ENCODE measurements at places on chromosomes 5 and 9.

GRCh38 chr5:96822686-96823459 lies 15.1 kb upstream of the ERAP1 start:
- DNase-seq, result no peak

GRCh38 chr5:32339198-32339597 lies 26.5 kb upstream of the MTMR12 start:
- DNase-seq, result no peak

GRCh38 chr9:122389799-122390481 lies 19.1 kb downstream of the PTGS1 start:
- DNase-seq, result no peak

DNA sequence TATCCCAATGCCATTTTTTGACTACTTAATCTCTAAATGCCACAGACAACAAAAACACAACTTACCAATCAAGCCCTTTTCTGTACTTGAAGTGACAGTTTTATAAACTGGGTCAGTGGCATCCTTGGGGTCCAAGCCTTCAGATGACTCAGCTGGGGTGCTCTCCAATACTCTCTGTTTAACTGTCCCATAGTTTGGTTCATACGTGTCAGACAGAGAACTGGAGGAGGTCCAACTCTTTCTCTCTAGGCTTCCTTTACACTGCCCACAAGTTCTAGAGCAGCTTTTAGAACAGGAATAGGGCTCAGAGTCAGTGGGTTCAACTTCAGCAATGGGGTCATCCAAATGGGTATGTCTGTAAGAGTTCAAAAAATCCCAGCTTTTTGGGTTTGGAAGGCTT lies 166.9 kb downstream of the CDC42SE2 start:
- no peak for DNase-seq

DNA sequence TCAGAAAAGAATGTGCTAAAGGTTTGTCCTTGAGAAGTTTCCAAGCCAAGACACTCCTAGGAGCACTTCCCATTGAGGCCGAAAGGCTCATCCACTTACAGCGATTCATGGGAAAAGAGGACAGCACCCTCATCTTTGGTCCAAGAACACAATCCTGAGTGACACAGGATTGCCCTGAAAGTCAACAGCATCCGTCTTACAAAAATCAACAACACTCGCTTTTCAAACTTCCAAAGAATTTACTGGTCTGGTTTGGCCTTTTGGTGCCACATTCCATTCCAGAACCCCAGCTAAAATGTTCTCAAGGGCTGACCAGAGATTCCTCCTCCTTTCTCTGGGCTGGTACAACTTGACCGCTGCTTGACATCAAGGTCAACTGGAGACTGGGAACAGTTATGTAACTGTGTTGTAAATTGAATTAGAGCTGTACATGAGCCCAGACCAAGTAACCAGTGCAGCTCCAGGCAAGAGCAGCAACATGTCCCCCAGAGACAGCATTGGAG lies 415.8 kb upstream of the PIK3R1 start:
- no peak for DNase-seq

GRCh38 chr5:55857247-55857640 lies 6.1 kb downstream of the IL31RA start:
- no peak for DNase-seq

DNA sequence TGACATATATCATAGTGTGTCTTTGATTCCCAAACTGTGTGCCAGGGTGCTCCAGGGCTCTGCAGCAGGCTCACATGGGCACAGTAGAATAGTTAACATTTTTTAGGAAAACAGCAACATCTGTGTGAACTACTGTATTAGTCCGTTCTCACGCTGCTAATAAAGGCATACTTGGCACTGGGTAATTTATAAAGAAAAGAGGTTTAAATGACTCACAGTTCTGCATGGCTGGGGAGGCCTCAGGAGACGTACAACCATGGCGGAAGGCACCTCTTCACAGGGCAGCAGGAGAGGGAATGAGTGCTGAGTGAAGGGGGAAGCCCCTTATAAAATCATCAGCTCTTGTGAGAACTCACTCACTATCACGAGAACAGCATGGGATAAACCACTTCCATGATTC lies 82.7 kb downstream of the EGFLAM start:
- DNase-seq, result no peak

GRCh38 chr5:39584927-39585326 lies 160.1 kb upstream of the DAB2 start:
- no peak for DNase-seq

- no peak for DNase-seq
Observed at GRCh38 chr5:23253621-23254198, 253.7 kb upstream of the PRDM9 start.

DNA sequence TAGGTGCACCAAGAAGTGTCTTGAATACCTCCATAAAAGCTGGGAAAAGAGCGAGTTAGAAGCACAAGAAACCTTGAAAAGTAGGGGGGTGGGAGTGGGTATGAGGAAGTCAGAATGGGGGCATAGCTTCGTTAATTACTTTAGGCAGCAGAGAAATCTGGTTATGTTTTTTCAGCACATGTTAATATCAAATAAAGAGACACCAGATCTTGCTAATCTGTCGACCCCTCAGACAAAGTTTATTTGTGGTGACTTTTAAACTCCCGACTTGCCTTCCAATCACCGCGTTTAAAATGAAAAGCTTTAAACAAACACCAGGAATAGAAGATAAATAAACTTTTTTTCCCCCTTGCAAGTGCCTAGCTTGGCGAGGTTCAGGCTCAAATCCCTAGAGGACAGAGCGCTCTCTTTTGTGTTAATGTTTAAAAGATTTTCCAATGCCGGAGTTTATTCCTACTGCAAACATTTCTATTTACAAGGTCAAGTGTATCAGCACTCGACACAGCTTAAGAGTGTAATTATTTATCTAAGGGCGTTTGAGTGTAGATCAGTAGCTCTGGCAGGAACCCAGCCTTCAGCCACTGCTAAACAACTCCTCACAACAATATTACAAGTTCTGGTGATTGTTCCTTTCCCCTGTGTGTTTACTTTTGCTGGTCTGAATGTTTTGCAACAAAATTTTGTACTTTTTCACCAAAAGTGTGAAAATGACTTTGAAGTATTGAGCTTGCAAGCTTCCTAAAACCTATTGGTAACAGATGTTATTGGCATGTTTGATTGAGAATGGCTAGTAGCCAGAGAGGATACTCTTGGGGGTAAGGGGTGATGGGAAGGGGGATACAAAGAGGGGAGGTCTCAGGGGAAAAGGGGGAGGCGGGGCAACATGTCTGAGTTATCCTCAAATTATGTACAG lies 3.8 kb downstream of the GAS1 start:
- DNase-seq, result no peak

DNA sequence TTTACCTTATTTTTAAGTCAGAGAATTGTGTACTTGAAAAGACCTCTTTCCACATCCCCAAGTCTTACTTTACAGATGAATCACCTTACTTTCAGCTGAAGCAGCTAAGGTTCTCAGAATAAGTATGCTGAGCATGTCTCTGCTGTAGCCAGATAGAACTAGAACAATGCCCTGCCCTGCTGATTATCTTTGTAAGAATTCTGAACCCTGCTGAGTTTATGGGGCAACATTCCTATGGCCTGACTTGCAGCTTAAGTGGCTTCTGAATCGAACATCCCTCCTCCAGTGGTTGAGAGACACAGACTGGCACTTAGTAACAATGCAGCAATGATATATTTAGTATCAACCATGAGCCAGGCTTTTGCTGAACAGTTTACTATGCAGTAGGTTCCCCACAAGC lies 592.0 kb upstream of the WWC1 start:
- no peak for DNase-seq

- DNase-seq, result no peak
Observed at GRCh38 chr5:129768735-129769134, 20.8 kb downstream of the MINAR2 start.

DNA sequence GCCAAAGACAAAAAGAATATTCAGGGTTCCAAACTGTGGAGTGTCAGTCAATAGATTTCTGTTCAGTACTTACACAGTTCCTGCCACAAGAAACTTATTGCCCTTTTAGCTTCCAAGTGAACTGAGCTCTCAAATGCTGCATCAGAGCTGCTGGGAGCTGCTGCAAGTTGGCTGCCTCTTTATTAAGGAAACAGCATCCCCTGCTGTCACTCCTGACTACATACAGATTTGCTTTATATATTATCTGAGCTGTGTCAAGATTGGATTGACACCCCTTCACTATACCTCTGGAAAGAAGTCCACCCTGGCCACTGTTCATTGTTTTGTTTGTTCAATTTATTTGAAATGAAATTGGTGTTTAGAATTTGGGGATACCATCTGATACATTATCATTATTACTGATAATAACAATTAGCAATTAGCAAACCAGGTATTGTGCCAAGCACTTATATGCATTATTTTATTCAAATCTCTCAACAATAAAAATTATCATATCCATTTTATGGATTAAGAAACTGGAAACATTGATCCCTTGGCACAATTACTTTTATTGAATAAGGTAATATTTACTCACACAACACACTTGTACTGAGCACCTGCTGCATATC lies 16.4 kb upstream of the C5orf58 start:
- no peak for DNase-seq

GRCh38 chr9:110168486-110168885 lies 39.5 kb downstream of the C9orf152 start:
- no peak for DNase-seq

DNA sequence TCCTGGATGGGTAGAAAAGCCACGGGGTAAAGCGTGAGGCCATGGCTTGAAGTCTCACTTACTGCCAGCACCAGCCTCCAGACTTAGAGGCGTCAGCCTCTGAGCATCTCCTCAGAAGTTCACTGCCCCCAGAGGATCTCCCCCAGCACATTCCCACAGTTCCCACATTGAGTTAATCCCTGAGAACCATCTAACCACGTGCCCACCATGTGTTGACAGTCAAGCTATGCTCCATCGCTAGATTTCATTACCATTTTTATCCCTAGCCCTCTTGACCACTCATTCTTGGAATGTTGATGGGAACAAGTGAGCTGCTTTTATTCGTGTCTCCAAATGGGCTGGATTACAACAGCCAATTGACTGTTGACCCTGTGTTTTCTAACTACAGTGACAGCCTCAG lies 283.3 kb upstream of the IRX1 start:
- DNase-seq, result no peak

DNA sequence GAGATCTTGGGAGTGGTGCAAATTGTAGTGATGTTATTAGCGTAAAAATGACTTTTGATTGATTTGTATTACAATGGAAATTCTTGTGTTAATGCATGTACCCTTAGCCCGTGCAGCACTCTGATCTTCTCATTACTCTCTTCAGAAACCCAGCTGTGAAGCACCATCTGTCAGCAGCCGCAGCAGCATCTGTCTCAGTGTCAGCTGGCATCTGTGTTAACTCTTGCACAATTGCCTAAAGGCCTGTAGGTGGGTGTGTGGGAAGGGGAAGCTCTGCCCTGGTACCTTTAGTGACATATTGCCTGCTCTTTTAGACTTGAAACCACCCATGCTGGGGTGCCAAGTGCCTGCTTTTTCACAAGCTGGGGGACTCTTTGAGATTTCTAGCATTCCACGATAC lies 101.3 kb downstream of the FBXL7 start:
- no peak for DNase-seq

GRCh38 chr9:26243726-26244125 lies 565.5 kb upstream of the TUSC1 start:
- no peak for DNase-seq

- no peak for DNase-seq
Observed at GRCh38 chr5:120872297-120872696, 408.2 kb downstream of the PRR16 start.

DNA sequence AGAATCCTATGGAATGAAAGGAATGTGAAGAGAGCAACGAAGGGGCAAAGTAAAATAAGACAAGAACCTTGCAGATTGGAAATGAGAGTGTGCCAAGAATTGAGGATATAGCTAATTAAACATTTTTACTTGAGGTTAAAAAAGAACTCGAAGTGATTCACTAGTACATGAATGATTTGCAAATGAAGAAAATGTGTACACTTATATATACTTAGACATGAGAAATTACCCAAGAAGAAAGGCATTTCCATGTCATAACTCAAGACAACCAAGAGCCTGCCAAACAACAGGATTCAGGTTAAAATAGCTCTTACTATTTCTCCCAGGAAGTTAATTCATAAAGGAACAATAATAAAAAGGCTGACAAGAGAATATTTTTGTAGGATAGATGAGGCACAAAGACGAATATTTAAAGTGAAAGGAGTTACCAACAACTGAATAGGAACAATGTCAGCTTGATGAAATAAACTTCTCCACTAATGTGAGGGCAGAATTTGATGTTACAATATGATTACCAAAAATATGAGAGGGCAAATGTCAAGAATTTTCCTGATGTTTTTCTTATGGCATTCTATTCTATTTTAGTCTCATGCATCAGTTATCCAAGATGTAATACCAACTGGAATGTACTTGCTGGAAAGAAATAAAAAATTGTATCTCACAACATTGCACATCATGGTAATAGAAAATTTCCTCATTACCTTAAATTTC lies 18.9 kb upstream of the NPR3 start:
- DNase-seq, result no peak

DNA sequence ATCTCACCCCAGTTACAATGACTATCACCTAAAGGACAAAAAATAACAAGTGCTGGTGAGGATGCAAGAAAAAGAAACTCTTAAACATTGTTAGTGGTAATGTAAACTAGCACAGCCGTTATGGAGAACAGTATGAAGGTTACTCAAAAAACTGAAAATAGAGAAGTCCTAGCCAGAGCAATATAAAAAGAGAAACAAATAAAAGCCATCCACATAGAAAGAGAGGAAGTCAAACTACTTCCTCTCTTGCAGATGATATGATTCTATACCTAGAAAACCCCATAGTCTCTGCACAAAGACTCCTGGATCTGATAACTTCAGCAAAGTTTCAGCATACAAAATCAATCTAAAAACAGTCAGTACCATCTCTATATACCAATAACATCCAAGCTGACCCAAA lies 221.5 kb upstream of the FAM174A start:
- DNase-seq, result no peak

- no peak for DNase-seq
Observed at GRCh38 chr5:123752552-123753179, 240.7 kb downstream of the CSNK1G3 start.

DNA sequence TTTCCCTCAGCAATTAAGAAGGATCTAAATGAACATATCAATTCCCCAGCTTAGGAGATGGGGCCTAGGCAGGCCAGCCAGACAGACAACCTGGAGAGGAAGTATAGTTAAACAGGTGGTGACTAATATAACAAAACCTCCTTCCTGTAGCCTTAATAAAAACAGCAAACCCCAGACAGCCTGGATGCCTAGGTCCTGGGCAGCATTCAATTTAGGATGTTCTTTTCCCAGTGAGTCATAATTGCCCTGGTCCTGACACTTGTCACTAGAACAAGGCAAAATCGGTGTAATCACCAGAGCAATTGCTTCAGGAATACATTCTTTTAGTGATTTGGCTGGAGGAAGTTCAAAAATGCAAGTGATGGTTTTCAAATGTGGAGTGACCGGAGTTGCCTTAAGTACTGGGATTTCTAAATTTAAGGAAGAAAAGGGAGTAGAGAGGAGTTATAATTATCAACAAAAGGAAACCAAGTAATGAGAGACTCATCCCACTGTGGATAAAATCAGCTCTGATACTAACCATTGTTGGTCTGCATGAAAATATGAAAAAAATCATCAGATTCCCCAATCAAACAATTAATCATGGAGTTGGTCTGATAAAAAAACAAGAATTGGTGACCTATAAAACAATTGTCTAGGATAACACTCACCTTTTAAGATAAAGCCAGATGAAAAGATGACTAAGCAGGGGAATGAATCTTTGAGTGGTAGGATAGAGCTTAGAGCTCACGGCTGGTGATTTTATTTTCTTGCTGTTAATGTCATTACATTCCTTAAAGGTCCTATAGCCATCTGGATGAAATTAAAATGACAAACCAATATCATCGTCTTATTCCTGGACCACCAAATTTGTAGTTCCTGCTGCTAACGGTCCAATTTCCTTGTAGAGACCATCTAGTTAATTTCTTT lies 39.0 kb upstream of the TARS1 start:
- no peak for DNase-seq
